T-helper 17 cell (primary cell): ENCODE measurements at places on chromosomes 1 and 21.

DNA sequence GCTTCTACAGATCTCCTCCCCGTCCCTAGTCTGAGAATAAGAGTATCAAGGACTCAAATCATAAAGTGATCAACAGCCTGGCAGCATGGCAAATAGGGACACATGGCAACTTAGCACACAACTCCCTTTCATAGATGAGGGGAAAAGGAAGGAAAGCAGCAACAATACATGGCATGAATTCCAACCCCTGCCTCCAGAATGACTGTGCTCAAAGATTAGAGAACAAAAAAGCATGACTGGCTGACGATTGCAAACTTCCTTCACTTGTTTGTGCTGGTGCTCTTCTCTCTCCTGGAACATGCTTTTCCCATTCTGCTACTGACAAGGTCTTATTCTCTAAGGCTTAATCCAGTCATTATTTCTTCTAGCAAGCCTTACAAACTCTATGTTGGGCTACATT is 11.5 kb downstream of the KTI12 start:
- no peak for DNase-seq

- no peak for DNase-seq
Observed at GRCh38 chr21:35520302-35520701, 471.2 kb upstream of the RUNX1 start.

DNA sequence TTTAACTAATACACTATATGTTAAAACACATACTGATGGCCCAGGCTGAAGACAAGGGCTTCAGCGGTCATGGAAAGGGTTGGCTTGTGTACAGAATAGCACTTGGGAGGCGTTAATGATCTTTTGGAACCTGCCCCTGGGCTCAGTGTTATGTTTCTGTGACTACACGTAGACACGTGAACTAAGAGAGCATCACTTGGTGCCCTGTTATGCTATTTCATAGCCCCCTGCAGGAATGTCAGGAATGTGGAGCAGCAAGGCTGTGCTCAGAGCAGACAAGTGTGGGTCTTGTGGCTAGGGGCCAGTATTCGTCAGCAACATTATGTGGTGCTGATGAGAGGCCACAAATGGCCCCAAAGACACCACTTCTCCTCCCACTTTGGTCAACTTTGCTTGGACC is 132.4 kb downstream of the MAP3K21 start:
- DNase-seq = no peak

DNA sequence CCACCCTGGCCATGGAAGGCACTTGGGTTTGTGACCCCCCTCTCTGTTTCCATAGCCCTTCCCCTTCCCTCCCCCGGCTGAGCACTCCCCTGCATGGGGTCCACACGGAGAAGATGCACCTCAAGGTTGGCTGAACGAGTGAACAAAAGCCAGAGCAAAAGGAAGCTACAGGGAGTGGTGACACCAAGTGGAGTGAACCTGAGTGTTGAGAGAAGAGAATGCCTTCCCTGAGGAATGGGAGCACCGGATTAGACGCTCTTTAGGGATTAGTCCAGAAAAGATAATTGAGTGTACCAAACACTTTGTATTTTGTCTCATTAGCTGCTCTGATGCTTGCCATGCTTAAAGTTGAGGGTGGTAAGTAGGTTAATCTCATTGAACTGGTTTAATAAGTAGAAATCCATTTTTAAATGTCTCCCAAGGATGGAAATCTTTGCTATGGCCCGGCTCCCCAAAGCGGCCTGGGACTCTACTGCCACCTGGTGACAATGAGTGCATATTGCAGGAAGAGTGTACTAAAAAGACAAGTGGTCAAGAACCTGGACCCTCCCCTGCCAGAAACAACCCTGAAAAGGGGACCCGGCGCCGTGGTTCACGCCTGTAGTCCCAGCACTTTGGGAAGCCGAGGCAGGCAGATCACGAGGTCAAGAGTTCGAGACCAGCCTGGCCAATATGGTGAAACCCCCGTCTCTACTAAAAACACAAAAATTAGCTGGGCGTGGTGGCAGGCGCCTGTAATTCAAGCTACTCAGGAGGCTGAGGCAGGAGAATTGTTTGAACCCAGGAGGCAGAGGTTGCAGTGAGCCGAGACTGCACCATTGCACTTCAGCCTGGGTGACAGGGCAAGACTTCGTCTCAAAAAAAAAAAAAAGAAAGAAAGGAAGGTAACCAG is 150.6 kb upstream of the ZC3H12A start:
- DNase-seq = no peak

GRCh38 chr1:203271962-203272632 is 33.2 kb upstream of the BTG2 start:
- no peak for DNase-seq
